ENCODE measurements at places on chromosomes 2 and 18.

DNA sequence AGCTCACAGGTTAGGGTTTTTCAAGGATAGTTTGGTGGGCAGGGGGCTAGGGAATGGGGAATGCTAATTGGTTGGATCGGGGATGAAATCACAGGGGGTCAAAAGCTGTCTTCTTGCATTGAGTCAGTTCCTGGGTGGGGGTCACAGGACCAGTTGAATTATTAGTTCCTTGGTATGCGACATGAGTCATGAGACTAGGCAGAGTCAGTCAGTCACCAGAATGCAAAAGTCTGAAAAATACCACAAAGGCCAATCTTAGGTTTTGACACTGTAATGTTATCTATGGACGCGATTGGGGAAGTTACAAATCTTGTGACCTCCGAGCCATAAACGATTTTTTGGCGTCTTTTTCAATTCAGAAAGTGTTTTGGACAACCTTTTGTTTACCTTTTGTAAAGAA lies 101.2 kb downstream of the ZNF519 start:
- no peak for DNase-seq

GRCh38 chr2:36287363-36288275 lies 68.0 kb upstream of the CRIM1 start:
- no peak for DNase-seq

DNA sequence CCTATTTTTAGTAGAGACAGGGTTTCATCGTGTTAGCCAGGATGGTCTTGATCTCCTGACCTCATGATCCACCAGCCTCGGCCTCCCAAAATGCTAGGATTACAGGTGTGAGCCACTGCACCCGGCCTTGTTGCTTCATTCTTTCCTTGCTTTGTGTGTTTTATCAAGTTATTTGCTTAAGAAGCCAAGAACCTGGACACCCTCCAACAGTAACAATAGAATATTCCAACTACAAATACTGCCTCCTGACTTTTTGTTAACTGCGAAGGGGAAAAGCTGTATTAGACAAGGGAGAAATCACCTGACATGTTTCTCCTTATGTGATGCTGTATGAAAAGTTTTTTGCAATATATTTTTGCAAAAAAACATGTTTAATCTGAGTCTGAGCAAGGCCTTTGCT lies 297.2 kb downstream of the NCKAP5 start:
- DNase-seq = no peak

DNA sequence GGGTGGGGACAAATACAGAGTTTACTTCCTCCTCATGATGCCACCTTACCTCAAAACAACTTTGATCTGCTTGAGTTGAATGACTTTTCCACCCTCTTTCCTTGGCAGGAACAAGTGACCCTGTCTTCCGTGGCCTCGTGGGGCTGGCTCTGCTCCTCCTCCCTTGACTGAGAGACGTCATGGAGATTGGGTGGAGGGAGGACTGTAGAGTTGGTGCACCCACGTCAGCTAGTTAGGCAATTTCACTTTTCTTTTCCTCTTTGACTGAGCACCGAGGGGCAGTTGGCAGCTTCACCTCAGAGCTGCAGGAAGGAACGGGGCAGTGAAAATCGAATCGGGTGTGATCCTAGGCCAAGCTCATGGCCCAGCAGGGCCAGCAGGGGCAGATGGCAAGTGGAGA lies at the start of gene SP140:
TSS of gene SP140 (plus strand) at position 251 of the 400 bp plus-strand sequence. CDS start at position 360, 109 bp downstream.
- DNase-seq = peak; percentile 73

Data from T follicular helper cell (primary cell).